ENCODE measurements at places on chromosomes 11 and 22. TPM values are rescaled to one million over a fixed set of nuclear protein-coding genes. Genes with fewer than 3 reads are reported as not detected.

GRCh38 chr11:80650966-80651365 is 1210.1 kb upstream of the TENM4 start:
- H3K4me1 ChIP-seq, result no peaks in the 10 kb centered on the region
- H3K4me3 ChIP-seq, result no peak overlapping the region
- H3K36me3 ChIP-seq, result no peaks in the 10 kb centered on the region
- no peak overlapping the region for H3K27ac ChIP-seq
- no peaks in the 10 kb centered on the region for H3K27me3 ChIP-seq

DNA sequence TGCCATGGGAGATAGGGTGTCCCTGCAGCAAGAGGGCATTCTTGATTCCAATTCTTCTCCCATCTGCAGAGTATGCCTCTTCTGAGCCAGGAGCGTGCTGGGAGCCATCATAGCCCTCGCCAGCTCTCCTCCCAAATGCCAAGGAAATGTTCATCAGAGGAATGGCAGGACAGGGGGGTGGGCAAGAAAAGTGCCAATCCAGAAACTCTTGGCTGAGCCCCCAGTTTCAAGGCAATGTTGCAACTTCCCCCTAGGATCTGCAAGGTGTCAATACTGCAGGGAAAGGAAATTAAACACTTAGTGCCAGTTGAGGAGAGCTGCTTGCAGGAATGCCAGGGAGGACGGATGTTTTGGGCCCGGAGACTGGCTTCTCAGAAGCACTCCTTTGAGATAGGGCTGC is 94.8 kb upstream of the PRDM11 start:
- no peak for DNase-seq
- no peak overlapping the region for H3K27ac ChIP-seq
- no peaks in the 10 kb centered on the region for H3K27me3 ChIP-seq
- no peak overlapping the region for H3K4me3 ChIP-seq

DNA sequence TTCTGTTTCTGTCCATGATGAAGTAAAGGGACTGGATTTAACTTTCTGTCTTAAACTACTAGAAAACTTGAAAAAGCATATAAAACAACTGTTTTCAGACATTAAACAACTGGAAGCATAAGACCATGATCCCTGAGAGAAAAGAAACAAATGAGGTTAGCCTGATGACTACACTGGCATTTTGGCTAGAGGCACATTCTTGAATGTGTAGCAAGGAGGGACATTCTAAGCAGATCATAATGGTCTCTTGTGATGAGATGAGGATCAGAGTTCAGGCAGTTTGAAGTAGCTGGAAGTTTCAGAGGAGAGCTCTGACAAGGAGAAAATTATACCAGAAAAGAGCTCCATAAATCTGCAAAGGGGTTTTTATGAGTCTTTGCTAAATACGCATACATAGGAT is 75.4 kb downstream of the AASDHPPT start:
- H3K27ac ChIP-seq, result no peak overlapping the region
- no peaks in the 10 kb centered on the region for H3K4me1 ChIP-seq
- no peak for DNase-seq
- no peak overlapping the region for H3K4me3 ChIP-seq
- no peaks in the 10 kb centered on the region for H3K36me3 ChIP-seq

DNA sequence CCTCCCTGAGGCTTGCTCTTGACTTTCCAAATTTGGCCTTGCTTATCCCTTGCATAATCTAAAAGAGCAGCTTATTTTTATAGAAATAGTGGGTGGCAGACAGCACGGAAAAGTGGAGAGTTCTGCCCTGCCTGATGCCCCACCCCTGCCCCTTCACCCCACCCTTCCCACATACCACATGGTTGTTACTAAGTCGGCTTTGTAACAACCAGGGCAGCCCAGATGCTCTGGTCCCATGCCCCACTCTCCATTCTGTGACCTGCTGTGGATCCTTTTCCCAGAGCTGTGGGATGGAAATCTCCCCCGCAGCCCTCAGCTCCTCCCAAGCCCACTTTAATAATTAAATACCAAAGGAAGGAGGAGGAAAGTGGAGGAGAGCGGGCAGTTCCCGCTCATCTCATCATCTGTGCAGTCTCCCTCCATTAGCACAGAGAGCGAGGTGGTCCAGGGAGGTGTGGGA is 10.9 kb downstream of the MRGPRF start:
- no peak overlapping the region for H3K27ac ChIP-seq
- no peak for DNase-seq
- H3K4me3 ChIP-seq, result no peak overlapping the region
- H3K4me1 ChIP-seq, result no peaks in the 10 kb centered on the region

DNA sequence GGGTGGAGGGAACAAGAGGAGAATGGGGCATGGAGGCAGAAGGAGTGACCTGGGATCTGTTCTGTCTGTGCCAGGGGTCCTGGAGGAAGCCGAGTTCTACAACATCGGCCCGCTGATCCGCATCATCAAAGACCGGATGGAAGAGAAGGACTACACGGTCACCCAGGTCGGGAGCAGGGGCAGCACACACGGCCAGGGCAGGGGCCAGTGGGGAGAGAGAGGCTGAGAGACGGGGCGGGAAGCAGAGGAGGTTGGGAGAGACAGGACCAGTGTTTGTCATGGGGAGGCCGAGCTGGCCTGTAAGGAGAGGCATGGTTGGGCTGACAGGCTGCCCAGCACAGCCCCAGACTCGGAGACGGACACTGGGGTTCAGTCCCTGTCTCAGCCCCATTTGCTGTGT is 4.7 kb downstream of the KCTD17 start:
- H3K27ac ChIP-seq, result no peak overlapping the region
- peaks cover 34% of the 10 kb centered on the region for H3K36me3 ChIP-seq
- no peak for DNase-seq
- no peaks in the 10 kb centered on the region for H3K27me3 ChIP-seq
- H3K4me1 ChIP-seq, result peaks cover 38% of the 10 kb centered on the region
- no peak overlapping the region for H3K4me3 ChIP-seq

DNA sequence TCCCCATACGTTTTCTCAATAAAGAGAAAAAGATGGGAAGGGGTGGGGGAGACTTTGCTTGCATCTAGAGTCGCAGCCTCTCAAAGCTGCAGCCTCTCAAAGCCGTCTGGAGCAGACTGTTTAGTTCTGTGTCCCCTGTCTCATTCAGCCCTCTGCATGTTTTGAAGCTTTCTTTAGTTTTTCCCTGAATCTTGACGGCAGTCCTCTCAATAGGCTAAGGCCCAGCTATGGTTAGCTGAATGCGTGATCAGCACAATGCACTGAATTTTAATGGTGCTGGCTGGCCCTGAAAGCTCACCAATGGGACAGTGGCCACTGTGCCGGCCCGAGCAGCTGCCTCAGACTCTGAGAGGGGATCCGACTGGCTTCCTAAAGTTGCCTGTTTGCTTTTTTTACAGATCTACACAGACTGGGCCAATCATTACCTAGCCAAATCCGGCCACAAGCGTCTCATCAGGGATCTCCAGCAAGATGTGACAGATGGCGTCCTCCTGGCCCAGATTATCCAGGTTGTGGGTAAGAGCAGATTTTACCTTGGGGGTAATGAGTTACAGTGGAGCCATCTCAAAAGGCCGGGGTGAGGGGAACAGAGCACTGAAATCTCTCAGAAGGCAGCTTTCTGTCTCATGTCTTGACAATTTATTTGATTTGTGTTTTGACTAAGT is 119.6 kb downstream of the NAV2 start:
- H3K27ac ChIP-seq, result no peak overlapping the region
- H3K4me1 ChIP-seq, result no peaks in the 10 kb centered on the region
- DNase-seq, result no peak
- H3K27me3 ChIP-seq, result no peaks in the 10 kb centered on the region
- H3K36me3 ChIP-seq, result no peaks in the 10 kb centered on the region

- H3K4me1 ChIP-seq, result peaks cover 17% of the 10 kb centered on the region
- H3K4me3 ChIP-seq, result peak overlapping the region; percentile 72
- H3K27ac ChIP-seq, result no peak overlapping the region
- no peaks in the 10 kb centered on the region for H3K36me3 ChIP-seq
Measured at GRCh38 chr22:23750367-23750713, 572 bp downstream of the ZNF70 start.

DNA sequence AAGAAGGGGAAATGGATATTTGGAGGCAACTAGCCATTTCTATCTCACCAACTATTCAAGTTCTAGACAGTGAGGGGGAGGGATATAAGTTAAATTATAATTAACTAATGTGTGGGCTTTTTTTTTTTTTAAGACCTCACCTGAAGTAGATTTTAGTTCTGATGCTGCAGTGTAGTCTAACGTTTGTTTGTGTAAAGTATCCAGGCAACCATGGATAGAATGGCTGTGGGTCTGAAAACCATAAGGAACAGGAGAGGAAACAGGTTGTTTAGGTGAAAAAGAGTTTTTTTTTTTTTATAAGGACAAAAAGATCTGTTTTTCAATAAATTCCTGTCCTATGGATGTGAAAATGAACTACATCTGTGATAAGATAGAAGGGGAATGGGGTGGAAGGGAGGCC is 262.4 kb upstream of the PLET1 start:
- no peak overlapping the region for H3K27ac ChIP-seq
- no peak for DNase-seq
- peaks cover 3% of the 10 kb centered on the region for H3K4me1 ChIP-seq
- no peaks in the 10 kb centered on the region for H3K27me3 ChIP-seq
- no peak overlapping the region for H3K4me3 ChIP-seq

DNA sequence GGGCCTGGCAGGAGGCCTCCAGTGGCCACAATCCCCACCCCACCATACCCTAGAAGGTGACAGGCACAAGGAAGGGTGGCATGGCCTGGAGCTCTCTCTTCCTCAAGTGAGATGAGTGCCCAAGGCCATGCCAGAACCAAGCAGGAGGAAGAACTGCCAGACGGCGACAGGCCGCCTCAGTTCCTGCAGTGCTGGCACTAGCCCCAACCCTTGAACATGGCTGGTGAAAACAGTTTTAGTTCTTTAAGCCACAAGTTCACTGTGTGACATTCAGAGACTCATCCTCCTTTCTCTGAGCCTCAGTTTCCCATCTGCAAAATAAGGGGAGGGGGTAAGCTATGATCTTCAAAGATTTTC is 9.8 kb downstream of the CHRDL2 start:
- no peaks in the 10 kb centered on the region for H3K36me3 ChIP-seq
- H3K4me1 ChIP-seq, result peaks cover 2% of the 10 kb centered on the region
- no peak overlapping the region for H3K27ac ChIP-seq

DNA sequence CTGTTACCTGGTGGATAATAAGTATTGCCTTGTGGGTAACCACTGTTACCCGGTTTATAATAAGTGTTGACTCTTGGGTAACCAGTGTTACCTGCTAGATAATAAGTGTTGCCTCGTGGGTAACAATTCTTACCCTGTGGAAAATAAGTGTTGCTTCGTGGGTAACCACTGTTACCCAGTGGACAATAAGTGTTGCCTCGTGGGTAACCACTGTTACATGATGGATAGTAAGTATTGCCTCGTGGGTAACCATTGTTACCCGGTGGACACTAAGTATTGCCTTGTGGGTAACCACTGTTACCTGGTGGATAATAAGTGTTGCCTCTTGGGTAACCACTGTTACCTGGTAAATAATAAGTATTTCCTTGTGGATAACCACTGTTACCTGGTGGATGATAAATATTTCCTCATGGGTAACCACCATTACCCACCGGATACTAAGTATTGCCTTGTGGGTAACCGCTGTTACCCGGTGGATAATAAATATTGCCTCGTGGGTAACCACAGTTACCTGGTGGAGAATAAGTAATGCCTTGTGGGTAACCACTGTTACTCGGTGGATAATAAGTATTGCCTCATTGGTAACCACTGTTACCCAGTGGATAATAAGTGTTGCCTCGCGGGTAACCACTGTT is 8.7 kb upstream of the NXPE4 start:
- no peak overlapping the region for H3K4me3 ChIP-seq
- no peaks in the 10 kb centered on the region for H3K4me1 ChIP-seq
- H3K27ac ChIP-seq, result no peak overlapping the region

GRCh38 chr22:39748877-39749276 is 144.7 kb downstream of the ENTHD1 start:
- H3K36me3 ChIP-seq, result no peaks in the 10 kb centered on the region
- no peak overlapping the region for H3K27ac ChIP-seq
- no peak for DNase-seq

GRCh38 chr11:43574949-43575912 is 105.3 kb upstream of the HSD17B12 start:
- H3K4me1 ChIP-seq, result peaks cover 16% of the 10 kb centered on the region
- no peak overlapping the region for H3K4me3 ChIP-seq

- no peaks in the 10 kb centered on the region for H3K27me3 ChIP-seq
- H3K4me1 ChIP-seq, result peaks cover 11% of the 10 kb centered on the region
- no peak overlapping the region for H3K27ac ChIP-seq
- H3K4me3 ChIP-seq, result no peak overlapping the region
- peak; percentile 23 for DNase-seq
Measured at GRCh38 chr11:86116386-86116726, 47.5 kb upstream of the PICALM start.

DNA sequence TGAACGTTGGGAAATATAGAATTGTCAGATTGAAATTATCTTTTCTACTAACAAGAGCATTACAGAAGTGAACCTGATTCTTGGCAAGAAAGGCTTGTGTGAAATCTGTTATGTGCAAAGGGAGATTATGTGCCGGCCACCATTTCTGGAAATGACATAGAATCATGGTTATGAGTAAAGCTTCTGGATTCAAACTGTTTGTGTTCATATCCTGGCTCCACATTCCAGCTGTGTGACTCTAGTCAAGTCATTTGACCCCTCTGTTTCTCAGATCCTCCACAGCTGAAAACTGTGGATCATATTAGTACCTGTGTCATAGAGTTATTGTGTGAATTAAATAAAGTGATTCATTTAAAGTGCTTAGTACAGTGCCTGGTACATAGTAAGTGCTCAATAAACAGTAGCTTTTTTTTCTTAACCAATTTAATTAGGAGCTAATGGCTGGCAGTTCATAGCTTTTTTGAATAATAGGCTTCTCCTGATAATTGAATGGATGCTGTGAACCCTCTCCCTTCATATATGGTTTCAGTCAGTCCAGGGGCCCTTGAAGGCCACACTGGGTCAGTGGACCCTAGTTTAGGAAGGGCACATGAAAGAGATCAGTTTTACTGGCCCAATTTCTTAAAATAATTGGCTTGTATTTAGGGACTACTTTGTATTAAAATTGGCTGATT is 34.6 kb downstream of the EHF start:
- no peak overlapping the region for H3K4me3 ChIP-seq
- peaks cover 19% of the 10 kb centered on the region for H3K4me1 ChIP-seq
- no peak overlapping the region for H3K27ac ChIP-seq
- no peaks in the 10 kb centered on the region for H3K36me3 ChIP-seq

DNA sequence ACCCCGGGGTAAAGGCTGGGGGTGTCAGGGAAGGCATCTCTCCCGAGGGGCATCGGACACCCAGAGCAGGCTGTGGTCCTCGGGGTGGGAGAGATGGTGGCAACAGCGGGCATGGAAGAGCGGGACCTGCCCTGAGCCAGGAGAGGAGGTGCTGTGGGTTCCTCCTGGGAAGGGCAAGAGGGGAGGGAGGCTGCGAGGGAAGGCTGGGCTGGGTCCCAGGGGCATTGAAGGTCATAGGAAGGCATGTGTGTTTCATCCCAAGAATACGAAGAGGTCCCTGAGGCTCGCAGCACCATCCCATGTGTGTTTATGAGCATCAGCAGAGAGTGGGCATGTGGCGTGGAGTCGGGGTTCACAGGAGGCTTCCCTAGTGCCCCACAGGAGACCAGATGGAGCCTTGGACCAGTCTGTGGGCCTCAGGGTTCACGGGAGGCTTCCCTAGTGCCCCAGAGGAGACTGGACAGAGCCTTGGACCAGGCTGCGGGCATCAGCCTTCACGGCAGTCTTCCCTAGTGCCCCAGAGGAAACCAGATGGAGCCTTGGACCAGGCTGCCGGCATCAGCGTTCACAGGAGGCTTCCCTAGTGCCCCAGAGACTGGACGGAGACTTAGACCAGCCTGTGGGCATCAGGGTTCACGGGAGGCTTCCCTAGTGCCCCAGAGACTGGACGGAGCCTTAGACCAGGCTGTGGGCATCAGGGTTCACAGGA is 420.6 kb downstream of the BRD1 start:
- H3K27ac ChIP-seq, result no peak overlapping the region
- peaks cover 4% of the 10 kb centered on the region for H3K27me3 ChIP-seq
- no peaks in the 10 kb centered on the region for H3K4me1 ChIP-seq
- DNase-seq, result no peak

OR52I2 gene
- total RNA-seq, result not detected

CHST1 gene
- not detected for total RNA-seq

CABP7 gene
- total RNA-seq, result 0.33 TPM

SAA1 gene
- not detected for total RNA-seq

Measured in CD4-positive, alpha-beta T cell (primary cell).